ENCODE measurements at places on chromosomes 16 and 17.

- no peak for DNase-seq
These were observed 72.9 kb upstream of the CLEC3A start for GRCh38 chr16:77949445-77949844.

- peak; percentile 80 for DNase-seq
These were observed 158.8 kb downstream of the AATF start for GRCh38 chr17:37107406-37108083.

DNA sequence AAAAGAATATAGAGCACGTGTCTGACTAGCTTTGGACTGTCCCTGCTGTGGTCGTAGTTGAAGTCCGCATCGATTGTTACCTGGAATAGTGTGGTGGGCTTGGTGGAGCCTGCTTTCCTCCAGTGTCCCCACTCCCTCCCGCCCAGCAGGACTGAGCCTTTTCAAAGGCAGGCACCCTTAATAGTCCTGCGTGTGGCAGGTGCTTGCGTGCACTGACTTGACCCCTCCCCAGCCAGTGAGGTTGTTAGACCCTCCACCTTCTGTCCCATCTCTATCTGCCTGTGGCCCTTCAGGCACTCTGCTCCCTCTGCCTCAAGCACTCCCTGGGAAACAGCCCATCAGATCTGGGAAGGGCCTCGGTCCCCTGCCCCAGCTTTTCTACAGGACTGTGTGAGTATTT, 36.6 kb downstream of the TMEM11 start:
- no peak for DNase-seq

DNA sequence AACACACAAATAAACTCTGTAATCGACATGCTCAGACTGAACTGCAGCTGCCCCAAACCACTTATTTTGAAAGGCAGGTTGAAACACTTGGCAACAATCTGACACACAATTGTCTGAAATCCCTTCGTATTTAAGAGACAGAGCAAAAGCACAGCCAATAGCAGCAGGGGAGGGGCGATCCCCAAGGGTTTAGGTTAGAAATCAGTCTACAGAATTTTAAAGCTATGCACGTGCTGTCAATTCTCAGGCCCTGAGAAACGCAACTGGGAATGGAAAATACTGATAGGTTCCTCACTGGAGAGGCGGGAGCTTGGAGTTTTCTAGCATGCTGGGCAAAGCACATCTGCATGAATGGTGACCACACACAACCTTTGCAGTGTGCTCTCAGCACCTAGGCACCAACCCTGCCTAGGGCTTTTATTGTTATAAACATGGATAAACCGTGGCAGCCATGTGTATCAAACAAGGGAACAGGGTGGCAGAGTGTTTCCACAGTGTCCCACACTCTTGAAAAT, 168.0 kb downstream of the AATF start:
- no peak for DNase-seq

- DNase-seq, result no peak
These were observed 2.2 kb upstream of the TMEM94 start for GRCh38 chr17:75454193-75454592.

DNA sequence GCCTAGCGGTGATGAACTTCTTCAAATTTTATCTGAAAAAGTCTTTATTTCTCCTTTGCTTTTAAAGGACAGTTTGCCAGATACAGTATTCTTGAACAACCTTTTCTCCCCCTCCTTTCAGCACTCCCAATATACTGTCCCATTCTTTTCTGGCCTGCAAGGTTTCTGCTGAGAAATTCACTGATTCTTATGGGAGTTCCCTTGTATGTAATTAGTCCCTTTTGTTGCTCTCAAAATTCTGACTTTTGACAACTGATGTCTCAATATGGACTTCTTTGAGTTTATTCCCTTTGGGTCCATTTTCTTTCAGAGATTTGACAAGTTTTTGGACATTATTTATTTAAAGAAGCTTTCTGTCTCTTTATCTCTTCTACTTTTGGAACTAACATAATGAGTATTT, 39.4 kb downstream of the SDR42E1 start:
- no peak for DNase-seq

DNA sequence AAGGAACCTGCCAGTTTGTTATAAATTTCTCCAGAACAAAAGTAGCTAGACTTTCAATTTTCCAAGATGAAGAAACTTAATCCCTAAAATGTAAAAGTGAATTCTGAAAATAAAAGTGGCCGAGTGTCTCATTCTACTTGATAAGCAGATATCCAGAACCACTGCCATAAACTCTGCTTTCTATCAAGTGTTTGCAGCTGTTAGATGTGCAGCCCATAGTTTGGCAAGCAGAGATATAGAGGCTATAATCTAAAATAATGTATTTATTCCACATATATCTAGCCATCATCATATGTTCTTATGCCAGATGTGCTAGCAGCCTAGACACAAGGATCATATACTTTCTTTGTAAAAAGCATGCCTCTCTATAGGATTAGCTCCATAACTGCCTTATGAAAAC, 14.7 kb upstream of the FBXL20 start:
- DNase-seq, result no peak

- DNase-seq, result no peak
These were observed 60.3 kb upstream of the CIBAR2 start for GRCh38 chr16:85172455-85173145.

Measured in right cardiac atrium (tissue), 5 donors.